Mesenteric fat pad (tissue), 1 donor: ENCODE measurements at places on chromosomes 6 and 20. TPM values are rescaled to one million over a fixed set of nuclear protein-coding genes. Genes with fewer than 3 reads are reported as not detected.

NKAPL gene
- total RNA-seq, result 3.1 TPM

ADGRB3 gene
- 0.74 TPM for total RNA-seq

GRIK2 gene
- total RNA-seq, result not detected

MUC21 gene
- total RNA-seq, result not detected

ANGPT4 gene
- total RNA-seq, result 0.42 TPM

UST gene
- 5.2 TPM for total RNA-seq

HSPA12B gene
- total RNA-seq, result 28.0 TPM

IL20RA gene
- 0.93 TPM for total RNA-seq

IPCEF1 gene
- 1.5 TPM for total RNA-seq

PRDM13 gene
- total RNA-seq, result not detected

AURKA gene
- total RNA-seq, result 1.4 TPM

XPO5 gene
- total RNA-seq, result 43.6 TPM

FRK gene
- total RNA-seq, result 0.80 TPM

MRAP2 gene
- 0.16 TPM for total RNA-seq

TSPO2 gene
- total RNA-seq, result not detected

SCRT2 gene
- total RNA-seq, result not detected

RHAG gene
- total RNA-seq, result not detected

NKX2-2 gene
- not detected for total RNA-seq

CCN5 gene
- total RNA-seq, result 51.5 TPM
